GM19239 (cell line): ENCODE measurements at places on chromosomes 12 and 14.

- DNase-seq = no peak
Measured at GRCh38 chr12:48198985-48199384, 4.1 kb downstream of the OR10AD1 start.

DNA sequence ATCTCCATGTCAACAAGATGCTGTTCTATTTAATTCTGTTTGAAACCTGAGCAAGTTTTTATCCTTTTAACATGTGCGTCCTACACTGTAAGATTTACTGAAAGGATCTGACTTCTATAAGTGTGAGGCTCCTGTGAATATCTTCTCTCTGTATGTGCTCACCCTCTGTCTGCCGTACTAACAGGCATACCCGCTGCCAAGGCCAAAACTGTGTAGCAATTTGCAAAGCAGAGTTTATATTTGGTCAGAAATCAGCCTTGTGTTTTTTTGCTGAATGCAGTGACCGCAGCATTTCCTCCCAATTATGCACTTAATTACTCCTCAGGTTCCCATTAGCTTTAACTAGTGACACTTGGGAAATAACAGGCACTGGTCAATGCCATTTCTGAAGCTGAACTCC lies 12.3 kb downstream of the CHST11 start:
- DNase-seq = no peak

DNA sequence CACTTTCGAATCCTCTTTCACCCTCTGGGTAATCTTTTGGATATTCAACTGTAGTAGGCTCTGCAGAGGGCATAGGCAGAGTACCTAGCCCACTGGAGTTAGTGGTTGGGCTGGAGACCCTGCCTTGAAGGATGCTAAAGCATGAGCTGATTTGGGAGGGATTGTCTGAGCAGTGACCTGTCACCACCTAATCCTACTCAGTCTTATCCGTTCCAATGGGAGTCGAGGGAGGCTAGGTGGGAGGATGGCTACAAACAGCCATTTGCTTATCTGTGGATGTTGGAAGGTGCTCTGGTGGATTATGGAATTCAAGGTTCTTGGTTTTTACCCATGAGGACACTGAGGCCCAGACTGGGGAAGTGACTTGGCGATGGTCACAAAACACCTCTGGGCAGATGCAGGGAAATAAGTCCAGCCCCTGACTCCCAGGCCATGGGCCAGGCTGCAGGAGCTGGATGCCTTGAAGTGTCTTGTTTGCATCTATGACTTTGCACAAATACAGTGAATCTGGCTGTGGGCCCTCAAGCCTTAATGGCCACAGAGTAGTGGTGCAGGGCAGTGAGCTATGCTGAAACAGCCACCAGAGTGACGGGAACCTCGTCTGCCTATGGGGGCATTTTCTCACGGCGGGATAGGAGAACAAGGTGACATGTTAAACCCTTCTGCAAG lies 3.7 kb downstream of the KMT5A start:
- DNase-seq = no peak

- no peak for DNase-seq
Measured at GRCh38 chr12:100699209-100699608, 95.4 kb upstream of the ANO4 start.

DNA sequence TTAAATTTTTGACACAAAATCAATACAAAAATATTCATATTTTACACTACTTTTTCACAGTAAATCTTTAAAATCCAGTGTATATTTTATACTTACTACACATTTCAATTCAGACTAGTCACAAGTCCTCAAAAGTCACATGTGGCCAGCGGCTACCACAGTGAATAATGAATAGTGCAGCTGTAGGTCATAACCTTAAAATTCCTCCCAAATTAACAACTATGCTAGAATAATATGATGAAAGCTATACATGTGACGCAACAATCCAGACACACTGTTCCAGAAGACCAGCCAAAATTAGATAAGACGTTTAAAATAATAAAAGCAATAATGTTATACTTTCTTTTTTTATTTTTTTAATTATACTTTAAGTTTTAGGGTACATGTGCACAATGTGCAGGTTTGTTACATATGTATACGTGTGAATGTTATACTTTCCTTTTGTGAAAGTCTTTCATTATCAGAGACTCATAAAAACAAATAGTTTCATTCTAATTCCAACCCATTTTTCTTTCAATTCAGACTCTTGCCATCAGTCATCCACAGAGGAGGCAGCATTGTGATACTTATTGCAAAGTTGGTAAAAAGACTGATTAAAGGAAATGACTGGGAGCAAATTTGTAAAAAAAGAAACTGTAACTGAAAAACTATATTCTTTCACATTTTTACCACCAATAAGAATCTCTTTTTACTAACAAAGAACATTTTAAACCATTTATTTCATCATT lies 67.0 kb downstream of the C2CD5 start:
- no peak for DNase-seq

DNA sequence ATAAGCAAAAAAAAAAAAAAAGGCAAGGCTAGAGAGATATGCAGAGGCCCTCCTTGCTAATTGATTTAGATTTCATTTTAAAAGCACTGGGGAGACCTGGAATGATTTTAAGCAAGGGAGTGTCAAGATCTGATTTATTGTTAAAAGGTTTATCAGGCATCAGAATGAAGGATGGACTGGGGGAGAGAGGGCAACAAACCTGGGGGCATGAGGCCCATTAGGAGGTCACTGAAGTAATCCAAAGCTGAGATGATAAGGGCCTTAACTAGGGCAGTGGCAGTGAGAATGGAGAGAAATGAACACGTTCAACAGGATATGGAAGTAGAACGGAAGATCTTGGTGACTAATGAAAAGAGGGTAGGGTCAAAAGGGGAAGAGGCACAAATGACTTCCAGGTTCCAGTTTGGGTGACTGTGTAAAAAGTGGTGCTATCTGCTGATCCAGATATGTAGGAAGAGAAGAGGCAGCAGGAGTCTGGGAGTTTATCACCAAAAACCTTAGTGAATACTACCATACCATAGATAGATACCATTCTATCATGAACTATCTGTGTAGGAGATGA lies 24.0 kb downstream of the KITLG start:
- DNase-seq = no peak

- peak; percentile 80 for DNase-seq
Measured at GRCh38 chr12:6285063-6285477, 25.4 kb upstream of the PLEKHG6 start.
